ENCODE measurements at places on chromosomes 7 and 10. TPM values are rescaled to one million over a fixed set of nuclear protein-coding genes. Genes with fewer than 3 reads are reported as not detected.

- no peak for DNase-seq
- no peak overlapping the region for H3K4me3 ChIP-seq
- H3K27ac ChIP-seq: no peak overlapping the region
- no peaks in the 10 kb centered on the region for H3K27me3 ChIP-seq
- no peaks in the 10 kb centered on the region for H3K36me3 ChIP-seq
These were observed 34.0 kb downstream of the HSPA12A start for GRCh38 chr10:116708391-116708821.

DNA sequence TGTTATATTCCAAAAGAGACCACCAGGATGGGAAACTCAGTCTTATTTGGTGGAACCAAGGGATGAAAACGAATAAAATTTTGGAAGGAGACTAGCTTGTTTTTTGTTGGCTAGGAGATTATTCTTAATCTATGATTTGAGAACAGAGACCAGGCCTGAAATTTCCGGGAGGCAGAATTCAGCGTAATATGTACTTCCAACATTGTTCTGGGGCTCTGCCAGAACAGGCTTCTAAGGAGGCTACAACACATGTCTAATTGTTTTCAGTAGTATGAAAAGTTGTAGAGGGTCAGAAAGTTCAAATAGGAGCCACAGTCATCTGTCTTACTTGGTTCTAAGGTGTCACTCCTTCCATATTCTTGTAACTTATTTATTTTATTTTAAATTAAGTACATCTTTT lies 1.7 kb downstream of the DDX21 start:
- H3K4me1 ChIP-seq: no peaks in the 10 kb centered on the region
- peaks cover 37% of the 10 kb centered on the region for H3K36me3 ChIP-seq
- H3K27me3 ChIP-seq: no peaks in the 10 kb centered on the region

Gene TYW1B
- total RNA-seq: 2.8 TPM

- no peak overlapping the region for H3K4me3 ChIP-seq
- peaks cover 5% of the 10 kb centered on the region for H3K4me1 ChIP-seq
- no peak overlapping the region for H3K27ac ChIP-seq
These were observed 37.0 kb upstream of the TES start for GRCh38 chr7:116173051-116174028.

Gene ARL5B
- total RNA-seq: 82.0 TPM

DNA sequence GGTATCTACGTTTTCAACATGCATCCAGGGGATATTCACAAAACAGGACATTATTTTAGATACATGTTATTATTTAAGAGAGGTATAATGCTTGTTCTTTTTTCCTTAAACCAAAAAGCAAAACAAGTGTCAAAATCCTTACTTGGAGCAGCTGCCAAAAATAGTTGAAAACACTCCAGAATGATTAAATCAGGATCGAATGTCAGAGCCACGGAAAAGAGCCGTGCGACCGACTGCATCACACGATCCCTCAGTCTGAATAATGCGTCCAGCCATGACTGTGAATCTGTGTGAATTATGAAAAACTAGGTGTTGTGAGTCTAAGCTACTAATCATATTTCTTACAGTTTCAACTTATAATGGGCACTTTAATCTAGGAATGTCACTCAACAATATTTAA lies 126.0 kb downstream of the PARD3 start:
- H3K27ac ChIP-seq: no peak overlapping the region
- no peak overlapping the region for H3K4me3 ChIP-seq
- H3K27me3 ChIP-seq: no peaks in the 10 kb centered on the region
- no peaks in the 10 kb centered on the region for H3K4me1 ChIP-seq
- DNase-seq: no peak
- no peaks in the 10 kb centered on the region for H3K36me3 ChIP-seq

GRCh38 chr7:101589976-101590662 lies 39.0 kb downstream of the MYL10 start:
- DNase-seq: no peak
- H3K4me1 ChIP-seq: no peaks in the 10 kb centered on the region
- H3K36me3 ChIP-seq: no peaks in the 10 kb centered on the region
- no peak overlapping the region for H3K27ac ChIP-seq
- H3K4me3 ChIP-seq: no peak overlapping the region
- H3K27me3 ChIP-seq: no peaks in the 10 kb centered on the region

GRCh38 chr7:142002179-142002578 lies 6.5 kb downstream of the MGAM start:
- no peak for DNase-seq
- H3K4me1 ChIP-seq: no peaks in the 10 kb centered on the region
- H3K4me3 ChIP-seq: no peak overlapping the region
- H3K36me3 ChIP-seq: no peaks in the 10 kb centered on the region
- no peak overlapping the region for H3K27ac ChIP-seq

GRCh38 chr7:25360451-25360850 lies 132.2 kb upstream of the NPVF start:
- no peaks in the 10 kb centered on the region for H3K36me3 ChIP-seq
- peaks cover 5% of the 10 kb centered on the region for H3K4me1 ChIP-seq
- no peak overlapping the region for H3K27ac ChIP-seq
- no peak overlapping the region for H3K4me3 ChIP-seq
- no peaks in the 10 kb centered on the region for H3K27me3 ChIP-seq

Gene SPDYE2B
- total RNA-seq: not detected

DNA sequence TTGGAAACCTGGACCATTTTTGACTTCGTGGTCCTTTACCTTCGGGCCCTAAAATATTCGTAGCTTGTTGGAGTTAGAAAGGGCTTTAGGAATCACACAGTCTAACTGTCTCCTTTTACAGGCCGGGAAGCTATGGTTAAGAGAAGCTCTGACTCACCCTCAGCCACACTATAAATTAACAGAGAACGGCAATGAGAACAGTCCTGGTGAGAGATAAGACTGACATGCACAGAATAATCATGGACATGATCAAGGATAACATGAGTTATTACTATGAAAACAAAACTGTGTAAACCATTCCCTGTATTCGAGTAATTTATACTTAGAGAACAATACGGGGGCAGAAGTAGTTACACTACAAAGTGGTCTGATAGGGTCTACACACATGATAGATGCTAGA lies 162.5 kb upstream of the MALRD1 start:
- no peaks in the 10 kb centered on the region for H3K27me3 ChIP-seq
- no peak overlapping the region for H3K4me3 ChIP-seq
- H3K27ac ChIP-seq: no peak overlapping the region
- H3K4me1 ChIP-seq: no peaks in the 10 kb centered on the region
- H3K36me3 ChIP-seq: no peaks in the 10 kb centered on the region

Gene CYP2C19
- total RNA-seq: 0.35 TPM

Gene SLIT1
- 1.7 TPM for total RNA-seq

GRCh38 chr10:120172356-120172755 lies 279.8 kb downstream of the SEC23IP start:
- no peak overlapping the region for H3K4me3 ChIP-seq
- H3K4me1 ChIP-seq: peaks cover 11% of the 10 kb centered on the region
- no peaks in the 10 kb centered on the region for H3K27me3 ChIP-seq
- DNase-seq: peak; percentile 8
- no peaks in the 10 kb centered on the region for H3K36me3 ChIP-seq

GRCh38 chr10:97278491-97278989 lies 13.9 kb downstream of the ARHGAP19 start:
- H3K27me3 ChIP-seq: no peaks in the 10 kb centered on the region
- 0 out of 2 replicates have a peak overlapping the region, but pooled peaks have one; percentile 3 for H3K27ac ChIP-seq
- H3K4me1 ChIP-seq: no peaks in the 10 kb centered on the region
- no peak overlapping the region for H3K4me3 ChIP-seq
- H3K36me3 ChIP-seq: no peaks in the 10 kb centered on the region
